ENCODE measurements at places on chromosomes 16 and 17. TPM values are rescaled to one million over a fixed set of nuclear protein-coding genes. Genes with fewer than 3 reads are reported as not detected.

The RDM1 gene
- total RNA-seq, result 4.4 TPM

The ASB16 gene
- 0.14 TPM for total RNA-seq

The TMEM208 gene
- 31.2 TPM for total RNA-seq

- no peak for DNase-seq
These were observed 23.2 kb downstream of the ITGB3 start for GRCh38 chr17:47276868-47277267.

The FAM20A gene
- total RNA-seq, result not detected

The SOST gene
- not detected for total RNA-seq

GRCh38 chr16:78619811-78620210 lies 520.4 kb downstream of the WWOX start:
- no peak for DNase-seq

DNA sequence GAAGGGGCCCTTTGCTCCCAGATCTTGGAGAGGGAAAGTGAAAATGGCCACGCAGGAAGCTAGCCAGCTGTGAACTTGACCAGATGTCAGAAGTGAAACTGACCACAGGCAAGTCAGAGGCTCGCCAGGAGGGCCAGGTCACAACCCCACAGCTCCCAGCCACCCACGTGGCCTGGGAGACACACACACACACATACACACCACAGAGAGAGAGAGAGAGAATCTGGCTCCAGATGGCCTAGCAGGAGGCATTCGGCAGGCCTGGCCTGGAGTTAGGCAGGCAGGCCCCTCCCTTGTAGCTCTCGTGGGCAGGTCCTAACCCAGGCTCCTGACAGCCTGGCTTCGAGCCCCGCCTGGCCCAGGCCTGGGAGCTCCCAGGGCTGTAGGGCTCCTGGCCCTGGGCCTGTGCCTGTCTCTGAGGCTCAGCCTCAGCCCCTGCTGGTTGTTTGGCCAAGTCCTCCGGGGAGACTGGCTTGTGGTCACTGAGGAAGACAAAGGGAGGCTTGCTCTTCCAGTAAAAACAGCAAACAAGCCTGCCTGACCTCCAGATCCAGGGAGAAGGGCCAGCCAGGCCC lies 20.2 kb downstream of the NGFR start:
- DNase-seq, result no peak

DNA sequence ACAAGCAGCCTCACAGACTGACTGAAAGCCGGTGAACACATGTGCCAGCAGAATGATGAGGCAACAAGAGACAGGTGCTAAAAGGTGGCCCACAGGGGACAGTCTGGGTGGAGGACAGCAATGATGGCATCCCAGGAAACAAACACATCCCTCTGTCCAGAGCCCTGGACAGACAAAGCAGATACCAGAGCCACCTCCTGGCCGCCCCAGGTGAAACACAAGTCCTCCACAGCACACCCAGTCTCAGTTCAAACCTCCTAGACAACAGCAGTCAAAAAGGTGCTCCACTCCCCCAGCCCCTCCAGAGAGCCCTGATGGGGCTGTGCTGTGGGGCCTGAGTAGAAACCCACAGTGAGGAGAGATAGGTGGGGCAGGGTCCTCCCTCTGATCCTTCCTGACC lies 20.3 kb upstream of the CDH5 start:
- no peak for DNase-seq

- peak; percentile 38 for DNase-seq
These were observed 20.5 kb downstream of the CDIP1 start for GRCh38 chr16:4517812-4518680.

The TBC1D28 gene
- not detected for total RNA-seq

The SLC47A1 gene
- total RNA-seq, result not detected

DNA sequence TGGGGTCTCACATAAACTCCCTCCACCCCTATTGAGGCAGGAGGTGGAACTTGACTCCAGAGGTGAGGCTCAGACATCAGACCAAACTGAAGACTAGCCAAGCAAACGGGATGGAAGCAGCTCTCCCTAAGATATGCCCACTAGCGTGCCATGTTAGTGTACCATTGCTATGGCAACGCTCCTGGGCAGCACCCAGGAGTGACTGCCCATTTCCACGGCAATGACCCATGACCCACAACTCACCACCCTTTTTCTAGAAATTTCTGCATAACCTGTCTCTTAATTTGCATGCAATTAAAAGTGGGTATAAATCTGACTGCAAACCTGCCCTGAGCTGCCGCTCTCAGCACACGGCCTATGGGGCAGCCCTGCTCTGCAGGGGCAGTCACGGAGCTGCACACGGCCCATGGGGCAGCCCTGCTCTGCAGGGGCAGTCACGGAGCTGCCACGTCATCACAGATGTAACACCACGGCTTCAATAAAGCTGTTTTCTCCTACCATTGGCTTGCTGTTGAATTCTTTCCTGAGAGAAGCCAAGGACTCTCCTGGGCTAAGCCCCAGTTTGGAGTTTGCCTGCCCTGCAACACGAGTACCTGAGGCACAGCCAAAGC lies 164.3 kb downstream of the RBFOX3 start:
- DNase-seq, result no peak
